ENCODE measurements at places on chromosomes 4 and X.

GRCh38 chr4:144611850-144612249 is 34.1 kb upstream of the HHIP start:
- DNase-seq = no peak

DNA sequence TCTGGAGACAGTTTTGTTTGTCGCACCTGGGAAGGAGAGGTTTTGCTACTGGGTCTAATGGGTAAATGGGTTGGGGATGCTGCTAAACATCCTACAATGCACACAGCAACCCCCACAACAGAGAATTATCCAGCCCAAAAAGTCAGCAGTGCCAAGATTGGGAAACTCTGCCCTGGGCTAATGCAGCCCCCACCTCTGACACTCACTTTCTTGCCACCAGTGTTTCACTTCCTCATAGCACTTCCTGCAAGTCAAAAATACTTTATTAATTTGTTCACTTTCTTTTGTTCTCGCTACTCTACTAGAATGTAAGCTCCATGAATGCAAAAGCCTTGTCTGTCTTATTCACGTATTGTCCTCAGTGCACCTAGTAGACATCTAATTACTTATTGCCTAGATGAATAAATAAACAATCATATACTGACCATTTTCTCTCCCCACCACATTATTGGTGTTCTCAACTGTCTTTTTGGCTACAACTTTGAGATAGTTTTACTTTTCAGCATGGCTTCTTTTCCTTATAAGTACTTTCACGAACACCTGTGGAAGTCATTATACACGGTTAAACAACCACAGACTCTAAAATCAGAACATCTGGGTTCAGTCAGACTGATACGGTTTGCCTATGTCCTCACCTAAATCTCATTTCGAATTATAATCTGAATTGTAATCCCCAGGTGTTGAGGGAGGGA is 82.0 kb upstream of the PITX2 start:
- no peak for DNase-seq

- no peak for DNase-seq
These were observed 713.8 kb upstream of the PABPC4L start for GRCh38 chr4:134915355-134915754.

DNA sequence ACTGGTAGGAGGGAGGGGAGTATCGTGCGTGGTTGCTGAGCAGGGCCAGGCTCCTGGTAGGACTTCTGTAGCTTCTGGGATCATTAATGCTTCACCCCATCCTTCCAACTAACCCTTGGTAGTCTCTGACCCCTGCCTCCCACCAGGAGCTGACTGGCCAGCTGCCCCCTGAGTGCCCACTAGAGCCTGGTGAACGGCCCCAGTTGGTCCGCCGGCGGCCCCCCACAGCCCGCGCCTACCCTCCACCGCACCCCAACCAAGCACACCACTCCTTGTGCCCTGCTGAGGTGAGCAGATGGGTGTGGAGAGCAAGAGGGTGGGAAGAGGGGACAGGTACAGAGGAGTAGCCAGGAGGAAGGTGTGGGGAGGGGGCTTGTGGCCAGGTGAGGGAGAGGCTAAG is 4.9 kb downstream of the CCDC120 start:
- no peak for DNase-seq

- DNase-seq = no peak
These were observed 15.8 kb downstream of the DCUN1D4 start for GRCh38 chr4:51858605-51859202.

- DNase-seq = no peak
These were observed 17.2 kb downstream of the DHRSX start for GRCh38 chrX:2483398-2484060.

DNA sequence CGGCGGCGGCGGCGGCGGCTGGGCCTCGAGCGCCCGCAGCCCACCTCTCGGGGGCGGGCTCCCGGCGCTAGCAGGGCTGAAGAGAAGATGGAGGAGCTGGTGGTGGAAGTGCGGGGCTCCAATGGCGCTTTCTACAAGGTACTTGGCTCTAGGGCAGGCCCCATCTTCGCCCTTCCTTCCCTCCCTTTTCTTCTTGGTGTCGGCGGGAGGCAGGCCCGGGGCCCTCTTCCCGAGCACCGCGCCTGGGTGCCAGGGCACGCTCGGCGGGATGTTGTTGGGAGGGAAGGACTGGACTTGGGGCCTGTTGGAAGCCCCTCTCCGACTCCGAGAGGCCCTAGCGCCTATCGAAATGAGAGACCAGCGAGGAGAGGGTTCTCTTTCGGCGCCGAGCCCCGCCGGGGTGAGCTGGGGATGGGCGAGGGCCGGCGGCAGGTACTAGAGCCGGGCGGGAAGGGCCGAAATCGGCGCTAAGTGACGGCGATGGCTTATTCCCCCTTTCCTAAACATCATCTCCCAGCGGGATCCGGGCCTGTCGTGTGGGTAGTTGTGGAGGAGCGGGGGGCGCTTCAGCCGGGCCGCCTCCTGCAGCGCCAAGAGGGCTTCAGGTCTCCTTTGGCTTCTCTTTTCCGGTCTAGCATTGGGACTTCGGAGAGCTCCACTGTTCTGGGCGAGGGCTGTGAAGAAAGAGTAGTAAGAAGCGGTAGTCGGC is 528 bp downstream of the FMR1 start:
- DNase-seq = no peak

DNA sequence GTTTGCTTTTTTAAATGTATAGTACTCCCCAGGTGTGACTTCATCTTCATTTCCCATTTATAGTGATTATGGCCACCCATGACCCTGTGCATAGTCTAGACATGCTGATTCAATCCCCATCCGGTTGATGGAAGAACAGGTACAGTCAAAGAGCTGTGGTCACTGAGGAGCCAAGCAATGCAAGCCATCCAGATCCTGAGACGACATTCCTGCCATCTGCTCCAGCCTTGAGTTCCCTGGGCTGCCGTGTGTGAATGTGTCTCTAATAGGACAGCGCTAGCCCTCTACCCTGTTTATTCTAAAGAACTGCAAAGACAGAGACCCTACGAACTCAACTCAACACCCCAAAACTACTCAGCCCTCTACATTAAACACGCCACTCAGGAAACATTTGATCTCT is 1.7 kb downstream of the KCNIP4 start:
- no peak for DNase-seq

DNA sequence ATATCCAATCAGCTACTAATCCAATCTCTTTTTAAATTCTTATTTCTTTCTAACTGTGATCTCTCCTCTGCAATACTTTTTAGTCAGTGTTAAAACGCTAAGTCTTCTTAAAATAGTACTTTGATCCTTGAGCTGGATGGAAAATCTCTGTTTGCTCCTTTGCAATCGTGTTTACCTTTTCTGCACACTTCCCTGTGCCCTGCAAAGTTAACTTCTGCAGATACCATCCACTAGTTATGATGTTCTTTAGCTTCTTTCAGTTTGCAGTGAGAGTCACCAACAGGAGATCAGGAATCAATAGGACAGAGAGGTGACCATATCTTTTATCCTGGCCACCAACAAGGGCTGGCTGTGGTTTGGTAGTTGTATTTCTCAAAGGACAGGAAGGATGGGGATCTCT is 391.5 kb downstream of the GASK1B start:
- no peak for DNase-seq

DNA sequence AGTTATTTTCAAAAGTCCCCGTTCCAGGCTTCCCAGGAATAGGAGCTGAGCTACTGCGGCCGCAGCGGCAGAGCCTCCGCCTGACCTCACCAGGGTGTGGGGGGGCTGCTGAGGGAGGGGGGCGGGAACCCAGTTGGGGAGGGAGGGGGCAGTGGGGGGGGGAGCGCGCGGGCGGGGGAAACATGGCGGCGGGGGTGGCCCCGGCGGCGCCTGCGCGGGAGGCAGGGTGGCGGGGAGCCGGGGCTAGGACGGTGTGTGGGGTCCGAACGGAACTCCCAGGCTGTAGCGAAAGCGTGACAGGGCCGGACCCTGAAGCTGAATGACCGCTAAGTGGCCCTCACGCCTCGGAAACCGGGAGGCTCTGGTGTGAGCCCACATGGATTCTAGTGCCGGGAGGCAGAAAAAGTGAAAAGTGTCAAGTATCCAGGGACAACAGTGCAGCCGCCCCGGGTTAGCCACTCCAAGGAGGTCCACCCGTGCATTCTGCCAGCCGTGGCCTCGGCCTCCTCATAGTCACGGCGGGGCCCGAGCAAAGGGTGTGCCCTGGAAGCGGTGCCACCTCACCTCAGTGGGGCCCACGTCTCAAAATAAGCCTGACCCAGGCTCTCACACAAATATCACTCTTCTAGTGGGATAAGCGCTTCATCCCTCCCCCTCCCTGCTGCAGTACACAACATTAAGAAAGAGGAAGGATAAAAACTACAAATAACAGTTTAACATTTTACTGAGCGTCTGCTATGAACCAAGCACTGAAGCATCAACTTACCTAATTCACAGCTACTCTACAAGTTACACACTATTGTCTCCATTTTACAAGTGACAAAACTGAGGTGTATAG is at the start of gene KLHL13:
Gene KLHL13, minus strand, starts transcription at position 98 of the 838 bp plus-strand sequence. CDS start 88,337 bp downstream, outside the sequence.
- no peak for DNase-seq

- DNase-seq = no peak
These were observed 9.6 kb upstream of the MAP7D3 start for GRCh38 chrX:136260776-136261175.

DNA sequence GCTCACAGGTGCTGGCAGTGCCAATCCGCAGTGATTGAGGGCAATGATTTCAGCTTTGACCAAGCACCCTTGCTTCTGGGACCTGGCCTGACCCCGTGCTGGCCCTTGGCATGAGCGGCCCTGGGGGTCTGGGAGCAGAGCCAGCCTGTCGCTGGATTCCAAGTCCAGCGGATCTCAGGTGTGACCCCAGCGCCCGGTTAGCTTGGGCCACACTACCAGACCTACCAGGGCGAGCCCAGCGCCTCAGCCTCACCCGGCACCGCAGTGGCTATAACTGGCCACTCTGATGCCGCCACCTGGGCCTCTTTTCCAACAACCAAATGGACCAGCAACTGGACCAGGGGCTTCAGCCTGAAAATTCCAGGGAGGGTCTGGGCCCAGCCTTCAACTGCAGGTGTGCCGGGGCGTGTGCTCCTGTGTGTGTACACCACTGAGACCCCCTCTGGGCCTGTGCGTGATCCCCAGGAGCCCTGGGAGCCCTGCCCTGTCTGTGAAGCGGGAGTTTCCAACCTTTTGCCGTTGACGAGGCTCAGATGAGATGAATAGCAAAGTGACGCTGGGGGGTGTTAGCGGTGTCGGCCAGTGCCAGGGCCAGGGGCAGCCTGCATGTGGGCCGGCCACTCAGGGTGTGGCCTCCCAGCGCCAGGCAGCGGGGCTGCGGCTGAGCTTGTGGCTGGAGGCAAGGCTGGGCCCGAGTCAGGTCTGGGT is 658 bp downstream of the SH3TC1 start:
- DNase-seq = no peak

- no peak for DNase-seq
These were observed 194.0 kb upstream of the BOD1L1 start for GRCh38 chr4:13821522-13821921.

DNA sequence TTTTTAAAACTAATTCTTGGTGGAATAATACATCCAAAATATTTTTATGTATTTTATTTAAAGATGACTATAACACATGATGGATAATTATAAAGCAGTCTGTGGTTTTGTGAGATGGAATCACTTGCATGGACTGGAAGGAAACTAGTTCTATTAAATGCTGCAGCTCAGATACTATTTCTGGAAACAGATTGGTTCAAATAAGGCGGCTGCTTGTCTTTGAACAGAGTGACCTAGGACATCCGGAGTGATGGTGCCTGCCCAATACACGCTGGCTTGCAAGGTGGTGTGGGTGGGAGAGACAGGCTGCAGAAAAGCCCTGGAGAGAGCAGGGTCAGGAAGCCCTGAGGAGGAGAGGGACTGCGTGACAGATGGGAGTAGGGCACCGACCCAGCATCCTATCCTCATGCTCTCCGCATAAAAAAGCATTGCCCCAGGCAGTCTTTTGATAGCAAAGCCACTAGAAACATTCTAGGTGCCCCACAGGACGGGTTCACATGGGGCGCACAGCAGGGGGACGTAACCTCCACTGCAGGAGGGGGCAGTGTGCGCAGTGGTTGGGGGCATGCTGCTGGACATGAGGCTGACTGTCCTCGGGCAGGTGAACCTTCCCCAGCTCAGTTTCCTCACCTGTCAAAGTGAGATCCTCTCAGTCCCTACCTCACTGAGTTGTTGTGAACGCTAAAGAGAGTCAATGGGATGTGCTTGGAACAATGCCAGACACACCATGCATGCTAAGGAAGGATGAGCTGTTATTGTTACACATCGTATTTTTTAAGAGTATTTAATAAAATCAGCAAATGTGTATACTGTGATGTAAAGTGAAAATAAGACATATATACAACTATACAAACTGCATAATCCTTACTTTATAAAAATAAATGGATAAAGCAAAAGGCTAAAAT is 71.3 kb downstream of the EVC2 start:
- no peak for DNase-seq

DNA sequence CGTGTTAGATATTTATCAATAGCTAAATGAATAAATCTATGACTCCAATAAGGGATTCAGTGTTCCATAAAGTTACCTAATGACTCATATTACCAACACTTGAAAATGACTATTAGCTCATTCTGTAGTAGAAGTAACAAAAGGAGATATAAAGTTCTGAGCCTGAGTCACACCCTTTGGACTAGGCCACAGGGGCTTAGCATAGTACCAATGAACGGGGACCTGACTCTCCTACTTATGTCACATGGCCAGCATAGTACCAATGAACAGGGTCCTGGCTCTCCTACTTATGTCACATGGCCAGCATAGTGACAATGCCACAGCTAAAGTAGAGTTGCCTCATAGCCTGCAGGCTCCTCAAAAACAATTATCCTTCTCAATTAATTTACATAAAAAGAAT is 43.7 kb downstream of the MAGEB16 start:
- no peak for DNase-seq

DNA sequence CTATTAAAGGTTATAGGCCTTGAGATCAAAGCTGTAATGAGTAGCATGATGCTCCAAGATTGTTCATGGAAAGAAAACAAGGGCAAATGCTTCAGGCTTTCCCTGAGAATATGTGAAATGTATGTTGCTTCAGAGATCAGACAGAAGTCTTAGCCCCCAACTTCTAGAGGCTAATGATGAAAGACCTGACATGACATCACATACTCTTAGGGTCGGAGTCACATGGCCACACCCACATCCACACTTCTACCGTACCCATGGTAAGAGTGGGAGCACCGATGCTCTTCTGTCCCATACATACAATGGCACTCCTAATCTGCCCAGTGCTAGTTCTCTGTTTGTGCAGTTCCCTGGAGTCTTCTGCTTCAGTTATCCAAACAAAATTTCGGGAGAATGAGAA is 111.9 kb upstream of the ACSL4 start:
- DNase-seq = no peak

Data from stimulated activated CD4-positive, alpha-beta T cell treated with anti-CD3 and anti-CD28 coated beads, TNF-alpha, amount 100 ng/mL, for 4 hours (primary cell).